DMS79 (cell line): ENCODE measurements at places on chromosomes 7 and 10.

GRCh38 chr10:13882119-13882711, 295.4 kb downstream of the PRPF18 start:
- no peak for DNase-seq

DNA sequence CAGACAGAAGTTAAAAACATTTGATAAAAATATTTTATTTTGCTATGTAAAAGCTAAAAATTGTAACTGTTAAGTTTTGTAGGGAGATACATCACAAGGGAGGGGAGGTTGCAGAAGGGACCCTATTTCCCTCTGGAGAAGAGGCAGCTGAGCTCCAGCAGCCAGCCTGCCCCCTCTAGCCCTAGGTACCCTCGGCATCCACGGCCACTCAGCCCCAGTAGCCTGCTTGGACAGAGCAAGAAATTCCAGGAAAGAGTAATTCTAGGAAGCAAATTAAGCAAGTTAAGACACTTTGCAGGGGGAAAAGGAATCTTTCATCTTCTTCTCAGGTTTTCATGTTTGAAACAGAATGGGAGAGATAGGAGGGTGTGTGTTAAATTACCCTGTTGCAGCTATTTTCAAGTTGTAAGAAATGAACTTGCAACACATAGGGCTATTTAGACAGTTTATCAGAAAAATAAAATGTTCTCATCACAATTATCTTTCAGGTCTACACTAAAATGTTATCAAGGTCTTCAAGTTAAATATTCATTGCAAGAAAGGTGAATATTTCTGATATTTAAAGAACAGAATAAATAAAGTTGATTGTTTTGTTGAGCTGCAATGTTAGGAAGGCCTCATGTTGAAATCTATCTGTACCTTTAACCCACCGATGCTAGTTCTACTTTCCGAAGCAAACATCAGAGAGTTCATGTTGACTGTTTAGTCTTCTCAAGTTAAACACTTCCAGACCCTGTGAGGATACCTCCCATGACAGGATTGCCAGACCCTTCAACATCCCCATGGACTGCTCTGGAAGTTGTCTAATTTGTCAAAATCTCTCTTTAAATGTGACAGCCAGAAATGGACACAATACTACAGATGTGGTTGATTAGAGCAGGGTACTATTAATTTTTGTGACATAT, 5.5 kb downstream of the SGCE start:
- no peak for DNase-seq

GRCh38 chr7:47428052-47428767, 153.7 kb downstream of the TNS3 start:
- DNase-seq: no peak

DNA sequence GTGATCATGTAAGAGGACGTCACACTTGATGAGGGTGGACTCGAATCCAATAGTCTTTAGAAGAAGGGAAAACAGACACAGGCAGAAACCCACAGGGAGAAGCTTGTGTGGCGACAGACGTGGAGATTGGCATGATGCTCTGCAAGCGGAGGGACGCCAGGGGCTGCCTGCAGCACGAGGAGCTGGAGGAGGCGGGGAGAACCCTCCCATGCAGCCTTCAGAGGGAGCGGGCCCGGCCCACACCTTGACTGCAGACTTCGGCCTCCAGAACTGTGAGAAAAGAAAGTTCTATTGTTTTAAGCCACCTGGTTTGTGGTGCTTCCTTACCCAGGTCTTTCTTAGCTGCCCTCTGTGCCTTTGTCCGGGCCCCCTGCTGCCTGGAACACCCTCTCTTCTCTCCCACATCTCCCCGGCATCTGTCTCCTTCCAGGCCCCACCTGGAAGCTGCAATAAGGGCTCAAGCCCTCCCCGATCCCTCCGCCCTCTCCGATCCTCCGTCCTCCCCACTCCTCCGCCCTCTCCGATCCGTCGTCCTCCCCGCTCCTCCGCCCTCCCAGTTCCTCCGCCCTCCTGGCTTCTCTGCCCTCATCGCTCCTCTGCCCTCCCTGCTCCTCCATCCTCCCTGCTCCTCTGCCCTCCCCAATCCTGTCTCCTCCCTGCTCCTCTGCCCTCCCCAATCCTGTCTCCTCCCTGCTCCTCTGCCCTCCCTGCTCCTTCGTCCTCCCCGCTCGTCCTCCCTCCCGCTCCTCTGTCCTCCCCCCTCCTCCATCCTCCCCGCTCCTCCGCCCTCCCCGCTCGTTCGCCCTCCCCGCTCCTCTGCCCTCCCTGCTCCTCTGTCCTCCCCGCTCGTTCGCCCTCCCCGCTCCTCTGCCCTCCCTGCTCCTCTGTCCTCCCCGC, 17.4 kb upstream of the PRKAG2 start:
- no peak for DNase-seq

GRCh38 chr7:17103170-17103569, 195.3 kb upstream of the AHR start:
- DNase-seq: no peak

DNA sequence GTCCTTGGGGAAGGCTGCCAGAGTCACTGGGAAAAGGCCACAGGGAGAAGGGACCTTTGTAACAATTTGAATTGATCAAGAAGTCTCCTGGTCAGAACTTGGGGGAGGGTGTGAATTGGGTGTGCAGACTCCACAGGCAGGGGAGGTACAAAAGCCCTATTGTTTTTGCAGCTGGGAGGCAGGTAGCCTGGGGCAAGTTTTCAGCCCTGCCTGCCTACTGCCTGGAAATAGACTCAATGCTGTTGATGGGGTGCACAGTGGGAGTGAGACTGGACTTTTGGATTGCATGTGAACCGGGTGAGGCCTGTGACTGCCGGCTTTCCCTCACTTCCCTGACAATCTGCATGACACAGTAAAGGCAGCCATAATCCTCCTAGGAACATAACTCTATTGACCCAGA, 947.0 kb downstream of the REEP3 start:
- DNase-seq: no peak

- no peak for DNase-seq
Observed at GRCh38 chr10:94630017-94630688, 53.4 kb upstream of the CYP2C18 start.

DNA sequence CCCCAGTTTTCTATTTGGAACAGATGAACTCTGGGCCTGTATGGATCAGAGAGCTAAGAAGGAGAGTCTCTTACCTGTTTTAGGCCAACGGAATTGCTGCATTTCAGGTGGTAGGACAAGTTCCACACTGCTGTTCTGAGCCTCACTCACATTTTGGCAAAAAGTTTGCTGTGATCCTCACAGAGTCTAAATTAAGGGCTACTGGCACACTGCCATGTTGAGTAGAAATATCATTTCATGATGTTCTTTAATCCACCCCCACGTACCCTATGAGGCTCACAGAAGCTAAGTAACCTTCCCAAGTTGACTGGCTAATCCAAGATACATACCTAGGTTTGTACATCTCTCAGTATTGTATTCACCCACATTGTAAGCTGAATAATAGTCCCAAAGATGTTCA, 447.2 kb downstream of the INHBA start:
- no peak for DNase-seq

DNA sequence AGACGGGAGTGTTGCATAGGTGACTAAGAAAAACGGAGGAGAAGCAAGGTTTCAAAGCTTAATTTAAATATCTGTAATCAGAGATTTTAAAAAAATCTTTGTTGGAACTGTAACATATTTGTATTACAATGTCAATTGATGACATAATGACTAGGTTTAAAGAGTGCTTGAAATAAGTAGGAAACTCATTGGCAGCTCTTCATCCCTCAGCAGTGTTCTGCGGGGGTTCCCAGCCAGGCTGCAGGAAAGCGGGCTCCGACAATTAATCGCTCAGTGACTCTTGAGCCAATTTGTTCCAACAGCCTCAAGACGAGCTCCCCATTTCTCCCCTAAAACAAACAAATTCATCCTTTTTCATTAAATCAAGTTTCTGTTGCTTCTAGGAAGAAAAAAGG, 22.6 kb downstream of the CPXM2 start:
- no peak for DNase-seq

- DNase-seq: no peak
Observed at GRCh38 chr7:130314305-130314704, 21.3 kb downstream of the CPA4 start.

GRCh38 chr7:951881-952547, 2.5 kb downstream of the ADAP1 start:
- DNase-seq: no peak

DNA sequence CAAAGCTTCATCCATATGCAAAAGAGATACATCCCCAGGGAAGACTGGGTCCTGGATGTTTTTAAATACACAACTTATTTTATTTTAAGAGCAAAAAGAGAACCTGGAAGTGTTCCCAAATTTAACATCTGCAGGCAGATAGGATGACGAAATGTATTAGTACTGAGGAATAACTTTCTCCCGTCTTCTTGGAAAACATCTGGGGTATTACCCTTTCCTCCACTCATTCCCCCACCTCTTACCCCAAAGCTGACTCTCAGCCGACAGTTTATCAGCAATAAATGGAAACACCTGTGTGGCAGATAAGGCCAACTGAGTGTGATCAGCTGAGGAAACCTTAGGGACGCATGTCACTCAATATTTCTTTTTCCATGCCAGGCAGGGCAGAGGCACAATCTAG, 435.6 kb upstream of the NPVF start:
- no peak for DNase-seq

DNA sequence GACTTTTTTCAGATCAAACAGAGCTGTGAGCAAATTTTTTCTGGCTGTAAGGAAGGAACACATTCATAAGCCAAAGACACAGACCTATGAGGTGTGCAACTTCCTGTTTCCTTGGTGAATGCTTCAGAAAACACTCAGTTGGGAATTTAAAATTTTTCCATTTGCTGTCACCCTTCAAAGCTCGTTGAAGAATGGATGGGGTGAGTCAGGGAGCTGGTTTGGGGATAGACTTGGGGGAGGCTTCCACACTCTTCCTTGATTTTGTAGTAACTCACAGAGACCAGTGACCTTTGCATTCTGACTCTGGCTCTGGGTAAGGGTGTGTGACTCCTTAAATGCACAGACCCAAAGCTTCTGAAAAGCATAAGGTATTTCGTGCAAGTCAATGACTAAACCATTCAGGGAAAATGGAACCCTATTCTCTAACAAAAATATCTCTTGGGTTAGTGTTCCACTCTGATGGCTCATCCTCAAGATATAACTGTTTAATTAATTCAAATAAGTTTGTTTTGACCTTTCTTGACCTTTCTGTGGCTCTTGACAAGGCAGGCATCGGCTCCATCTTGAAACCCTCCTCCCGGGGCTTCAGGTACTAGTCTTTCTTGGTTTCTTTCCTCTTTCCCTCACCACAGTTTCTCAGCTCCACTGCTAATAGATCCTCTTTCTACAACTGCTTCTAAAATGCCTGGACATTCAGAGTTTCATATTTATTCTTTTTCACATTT, 227.8 kb upstream of the INHBA start:
- DNase-seq: no peak

DNA sequence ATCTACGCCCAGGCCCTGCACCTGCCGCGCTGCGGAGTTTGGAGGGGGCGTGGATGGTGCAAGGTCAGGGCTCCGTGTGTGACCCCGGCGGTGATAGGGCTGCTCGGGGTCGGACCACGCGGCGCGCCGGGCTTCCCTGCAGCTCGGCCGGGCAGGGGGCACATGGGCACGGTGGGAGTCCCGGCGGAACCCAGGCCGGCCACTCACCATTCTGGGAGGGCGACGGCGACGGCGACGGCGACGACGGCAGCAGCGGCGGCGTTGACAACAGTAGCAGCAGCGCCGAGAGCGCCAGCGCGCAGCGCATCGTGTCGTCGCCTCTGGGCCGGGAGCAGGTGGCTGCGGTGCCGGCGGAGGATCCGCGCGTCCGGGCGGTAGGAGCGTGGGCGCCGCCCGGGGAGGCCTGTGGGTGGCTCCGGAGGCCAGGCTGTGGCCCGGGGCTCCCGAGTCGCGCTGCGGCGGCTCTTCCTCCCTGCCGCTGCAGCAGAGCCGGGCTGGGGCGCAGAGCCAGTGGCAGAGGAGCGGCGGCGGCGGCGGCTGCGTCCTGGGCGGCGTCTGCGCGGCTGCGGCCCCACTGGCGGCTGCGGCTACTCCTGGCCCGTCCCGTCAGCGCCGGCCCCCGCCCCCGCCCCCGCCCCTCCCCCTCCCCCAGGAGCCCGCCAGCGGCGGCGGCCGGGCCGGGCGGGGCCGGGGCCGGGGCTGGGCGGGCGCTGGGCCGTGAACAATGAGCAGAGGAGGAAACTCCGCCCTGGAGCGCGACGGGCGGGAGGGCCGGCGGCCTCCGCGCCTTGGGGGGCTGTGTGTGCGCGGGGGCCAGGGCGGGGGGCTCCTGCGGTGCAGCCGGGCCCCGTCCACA, at the start of gene PODXL:
PODXL (minus strand) TSS at position 576 of the 856 bp plus-strand sequence; CDS start at position 307, 269 bp downstream.
- peak; percentile 37 for DNase-seq

DNA sequence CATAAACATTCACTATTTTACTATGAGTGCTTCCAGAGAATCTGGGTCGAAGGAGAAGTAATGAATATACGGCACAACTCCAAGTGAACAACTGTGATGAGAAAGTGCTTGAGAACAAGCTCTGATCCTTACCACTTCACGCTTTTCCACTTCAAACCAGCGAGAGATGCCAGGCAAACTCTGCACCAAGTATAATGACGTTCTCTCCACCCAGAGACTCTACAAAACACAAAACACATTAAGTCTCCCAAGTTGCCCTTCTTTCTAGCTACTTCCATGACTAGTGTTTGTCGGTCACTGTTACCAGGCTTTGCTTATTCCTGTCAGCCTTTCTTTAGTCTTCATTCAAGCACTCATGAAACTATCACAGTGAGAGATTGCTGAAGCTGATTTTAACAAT, 193.1 kb upstream of the IMMP2L start:
- peak; percentile 72 for DNase-seq

DNA sequence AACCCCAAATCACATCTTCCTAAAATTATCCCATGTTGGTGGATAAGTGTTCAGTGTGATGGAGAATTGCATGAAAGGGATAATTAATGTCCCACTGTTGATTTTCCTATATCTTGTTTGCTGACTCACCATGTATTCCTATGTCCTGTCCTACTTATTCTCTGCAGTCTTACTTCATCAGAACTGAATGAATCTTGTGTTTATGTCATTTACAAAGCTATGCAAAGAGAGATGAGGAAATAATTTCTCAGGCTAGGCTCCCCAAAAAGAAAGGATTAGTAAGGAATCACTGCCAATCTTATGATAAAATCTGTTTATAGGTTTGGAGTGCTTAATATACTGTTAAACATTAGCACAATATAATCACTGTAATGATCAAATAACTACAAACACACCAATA, 360.8 kb downstream of the CRPPA start:
- no peak for DNase-seq

GRCh38 chr10:27369880-27370279, 129.3 kb upstream of the ACBD5 start:
- no peak for DNase-seq

- DNase-seq: no peak
Observed at GRCh38 chr10:54905578-54906192, 104.7 kb upstream of the PCDH15 start.

DNA sequence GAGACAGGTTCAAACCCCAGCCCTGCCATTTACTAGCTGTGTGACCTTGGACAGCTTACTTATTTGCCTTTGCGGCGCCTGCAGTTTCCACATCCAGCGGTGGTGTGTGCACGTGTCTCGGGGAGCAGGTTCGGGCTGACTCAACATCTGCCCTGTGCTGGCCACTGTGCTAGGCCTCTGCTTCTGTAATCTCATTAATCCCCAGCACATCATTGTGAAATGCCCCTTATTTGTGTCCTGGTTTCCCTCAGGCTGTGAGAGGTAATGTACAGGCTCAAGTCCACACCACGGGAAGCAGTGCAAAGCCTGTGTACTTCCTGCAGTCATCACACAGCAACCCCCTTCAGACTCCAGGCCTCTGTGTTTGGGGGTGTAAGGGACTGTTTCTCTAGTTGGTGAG, 285.7 kb downstream of the RPS24 start:
- DNase-seq: no peak

- no peak for DNase-seq
Observed at GRCh38 chr10:120735773-120736371, 115.3 kb upstream of the WDR11 start.
